ENCODE measurements at places on chromosomes 1 and 21.

DNA sequence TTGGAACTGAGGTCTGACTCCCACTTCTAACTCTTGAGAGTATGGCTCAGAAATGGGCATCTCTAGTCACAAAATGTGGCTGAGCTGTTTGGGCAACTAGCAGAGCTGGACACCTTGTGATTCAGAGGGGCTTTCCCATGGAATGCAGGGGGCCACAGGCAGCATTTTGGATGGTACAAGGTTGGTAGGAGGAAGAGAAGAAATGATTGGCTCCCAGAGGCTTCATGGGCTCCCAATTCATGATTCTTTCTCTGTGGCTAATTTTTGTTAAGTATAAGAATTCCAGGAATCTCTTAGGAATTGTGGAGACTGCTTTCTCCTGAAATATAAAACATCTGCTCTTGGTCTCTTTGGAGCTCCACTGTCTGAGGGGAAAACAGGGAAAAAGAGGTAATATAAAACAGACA lies 49.7 kb downstream of the PBX1 start:
- DNase-seq = peak; percentile 26

DNA sequence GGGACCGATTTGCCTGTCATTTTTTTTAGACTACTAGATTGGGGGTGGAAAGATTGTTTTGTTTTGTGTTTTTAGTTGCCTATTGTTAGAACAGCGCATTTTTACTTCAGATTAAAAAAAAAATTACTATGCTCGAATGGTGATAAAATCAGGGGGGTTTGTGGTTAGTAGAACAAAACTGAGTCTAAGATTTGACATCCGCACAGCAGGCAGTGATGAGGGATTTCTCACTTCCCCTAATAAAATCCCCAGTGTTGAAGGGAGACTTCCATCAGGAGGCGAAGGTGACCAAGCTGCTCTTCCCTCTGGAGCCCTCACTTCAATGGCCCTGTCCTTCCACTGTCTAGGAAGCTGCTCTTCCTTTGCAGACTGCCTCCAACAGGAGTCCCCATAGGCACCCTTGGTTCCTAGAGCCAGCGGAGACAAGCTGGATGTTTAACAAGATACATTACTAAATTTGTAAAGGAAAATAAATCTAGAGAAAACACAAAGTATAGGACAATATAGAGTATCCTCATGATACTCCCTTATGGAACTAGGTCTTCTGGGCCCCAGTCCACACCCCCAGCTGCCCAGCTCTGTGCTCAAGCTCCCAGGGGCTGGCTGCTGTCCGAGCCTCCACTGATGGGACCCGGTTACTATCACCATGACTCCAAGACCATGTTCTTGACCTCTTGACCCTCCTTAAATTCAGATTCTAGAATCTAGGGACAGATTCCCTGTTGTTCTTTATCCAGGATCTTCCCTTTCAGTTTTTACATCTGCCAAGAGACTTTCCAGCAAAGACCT lies 31.0 kb downstream of the TENT5C start:
- DNase-seq = no peak

DNA sequence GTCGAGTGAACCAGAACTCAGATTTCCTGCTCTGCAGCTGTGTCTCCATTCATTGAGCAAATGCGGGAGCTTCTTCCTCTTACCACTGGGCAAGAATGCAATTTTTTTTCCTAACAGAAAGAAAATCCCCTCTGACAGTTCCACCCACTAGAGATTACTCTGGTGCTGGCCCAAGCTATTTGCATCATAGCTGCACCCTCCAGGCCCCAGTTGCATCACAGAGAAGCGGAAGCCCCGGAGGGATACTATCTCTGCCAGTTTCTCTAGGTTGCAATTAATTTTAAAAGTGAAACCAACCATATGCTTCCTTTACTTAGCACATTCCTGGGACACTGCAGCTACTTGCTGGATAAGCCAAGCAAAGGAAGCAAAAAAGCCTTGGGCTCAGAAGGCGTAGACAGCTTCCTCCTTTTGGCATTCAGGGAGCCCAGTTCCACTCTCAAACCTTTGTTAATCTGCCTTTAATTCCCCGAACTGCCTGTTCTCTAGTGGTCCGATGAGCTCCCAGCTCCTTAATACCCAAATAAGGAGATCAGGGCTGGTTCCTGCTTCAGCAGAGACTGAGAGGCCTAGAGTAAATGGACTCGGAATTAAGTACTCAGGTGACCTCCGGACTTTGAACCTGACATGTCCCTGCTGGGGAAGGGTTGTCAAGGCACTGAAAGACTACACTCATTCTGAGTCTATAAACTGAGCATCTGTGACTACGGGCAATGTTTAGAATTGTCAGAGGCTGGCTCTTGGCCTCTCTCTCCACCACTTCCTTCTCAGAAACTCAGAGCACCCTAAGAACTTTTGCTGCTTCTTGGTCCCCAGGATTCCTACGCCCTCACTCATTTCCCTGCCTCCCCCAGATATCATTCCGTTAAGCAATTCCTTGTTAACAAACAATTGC lies 72.5 kb upstream of the TNFSF18 start:
- peak; percentile 95 for DNase-seq

- no peak for DNase-seq
These were observed 69.1 kb upstream of the TEKT2 start for GRCh38 chr1:36014722-36015220.

DNA sequence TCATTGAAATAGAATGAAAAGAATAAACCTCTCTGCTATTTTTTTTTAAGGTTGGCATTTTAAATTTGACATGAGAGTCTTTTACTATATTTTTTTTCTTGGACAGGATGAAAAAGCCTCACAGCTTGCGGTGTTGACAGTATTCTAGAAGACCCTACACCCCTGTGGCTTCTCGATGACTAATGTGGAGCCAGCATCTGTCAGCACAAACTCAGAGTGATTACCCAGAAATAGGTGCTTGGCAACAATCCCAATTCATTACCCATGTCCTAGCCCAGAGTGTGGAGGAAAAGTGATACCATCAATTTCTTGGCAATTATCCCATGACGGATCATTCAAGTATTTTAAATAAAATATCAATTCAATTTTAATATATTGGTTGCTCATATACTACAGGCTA lies 186.8 kb upstream of the MAP1LC3C start:
- peak; percentile 13 for DNase-seq

DNA sequence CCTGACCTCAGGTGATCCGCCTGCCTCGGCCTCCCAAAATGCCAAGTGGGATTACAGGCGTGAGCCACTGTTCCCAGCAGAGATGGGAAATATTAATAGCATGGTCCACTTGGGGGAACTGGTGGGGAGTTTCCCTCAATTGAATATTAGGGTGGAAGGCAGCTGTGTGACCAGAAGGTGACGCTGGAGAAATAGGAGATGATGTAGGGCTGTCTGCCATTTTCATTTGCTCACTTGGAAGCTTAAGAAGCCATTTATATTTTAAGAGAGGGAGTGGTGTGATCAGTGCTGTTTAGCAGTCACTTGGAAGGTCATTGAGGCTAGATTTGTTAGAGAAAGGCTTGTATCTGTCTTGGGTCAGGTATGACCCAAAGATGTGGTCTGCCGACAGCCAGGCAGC lies 19.9 kb downstream of the KDM4A start:
- no peak for DNase-seq

- no peak for DNase-seq
These were observed 349.1 kb downstream of the DPYD start for GRCh38 chr1:97571760-97572159.

GRCh38 chr1:76465030-76465429 lies 390.5 kb downstream of the ST6GALNAC3 start:
- DNase-seq = peak; percentile 82

DNA sequence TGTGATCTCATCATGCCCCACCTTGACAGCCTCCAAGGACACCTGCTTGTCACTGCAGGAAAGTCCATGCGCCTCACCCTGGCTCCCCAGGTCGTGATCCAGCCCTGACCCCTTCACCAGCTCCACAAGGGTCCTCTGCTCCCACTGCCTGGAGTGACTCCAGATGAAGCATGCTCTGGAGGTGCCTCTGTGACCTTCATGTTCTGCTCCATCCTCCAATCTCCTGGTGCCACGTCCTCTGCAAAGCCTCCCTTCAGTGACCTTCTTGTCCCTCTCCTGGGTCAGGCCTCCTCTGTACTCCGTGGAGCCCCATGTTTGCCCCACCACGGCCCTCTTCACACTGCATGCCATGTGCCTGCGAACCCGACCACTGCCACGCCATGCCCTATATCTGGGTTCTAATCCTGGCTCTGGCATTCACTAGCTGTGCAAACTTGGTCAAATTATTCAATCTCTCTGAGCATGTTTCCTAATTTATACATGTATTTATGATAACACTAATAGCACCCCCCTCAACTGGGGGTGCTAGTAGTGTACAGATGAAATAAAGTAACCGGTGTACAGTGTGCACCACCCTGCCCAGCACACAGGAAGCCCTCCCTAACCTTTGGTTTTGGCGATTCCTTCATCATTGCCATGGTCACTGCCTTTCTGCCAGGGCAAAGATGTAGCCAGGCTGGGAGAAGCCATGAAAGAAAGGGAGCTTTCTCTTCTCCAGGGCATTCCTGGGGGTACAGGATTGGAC lies 77.4 kb downstream of the STUM start:
- no peak for DNase-seq

DNA sequence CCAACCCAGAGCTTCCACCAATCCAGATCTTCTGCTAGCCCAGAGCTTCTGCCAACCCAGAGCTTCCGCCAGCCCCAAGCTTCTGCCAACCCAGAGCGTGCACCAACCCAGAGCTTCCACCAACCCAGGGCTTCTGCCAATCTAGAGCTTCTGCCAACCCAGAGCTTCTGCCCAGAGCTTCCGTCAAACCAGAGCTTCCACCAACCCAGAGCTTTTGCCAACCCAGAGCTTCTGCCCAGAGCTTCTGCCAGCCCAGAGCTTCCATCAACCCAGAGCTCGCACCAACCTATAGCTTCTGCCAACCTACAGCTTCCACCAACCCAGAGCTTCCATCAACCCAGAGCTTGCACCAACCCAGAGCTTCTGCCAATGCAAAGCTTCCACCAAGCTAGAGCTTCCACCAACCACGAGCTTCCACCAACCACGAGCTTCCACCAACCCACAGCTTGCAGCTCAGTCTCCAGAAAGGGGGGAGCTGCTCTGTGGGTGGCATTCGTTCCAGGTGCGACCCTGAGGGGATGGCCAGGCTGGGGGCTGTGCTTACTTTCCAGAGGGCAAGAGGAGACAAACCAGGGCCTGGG lies 23.8 kb downstream of the CRYAA start:
- no peak for DNase-seq

DNA sequence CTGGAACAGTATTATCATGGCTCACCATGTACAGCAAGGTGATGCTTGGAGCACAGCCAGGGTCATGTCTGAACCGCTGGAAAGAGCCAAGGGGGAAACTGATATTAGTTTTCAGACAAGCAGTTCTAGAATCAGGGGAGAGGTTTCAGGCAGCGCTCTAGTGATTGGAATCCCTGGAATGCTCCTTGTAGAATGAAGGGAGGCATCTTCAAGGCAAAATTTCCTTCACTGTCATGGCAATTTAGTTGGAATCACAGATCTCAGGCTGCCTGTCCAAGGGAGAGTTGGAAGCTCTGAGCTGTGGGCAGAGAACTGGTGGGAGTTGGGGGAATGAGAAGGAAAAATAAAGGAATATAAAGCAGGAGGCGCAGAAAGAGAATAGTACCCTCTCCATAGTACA lies 737.1 kb downstream of the PTPRU start:
- no peak for DNase-seq

DNA sequence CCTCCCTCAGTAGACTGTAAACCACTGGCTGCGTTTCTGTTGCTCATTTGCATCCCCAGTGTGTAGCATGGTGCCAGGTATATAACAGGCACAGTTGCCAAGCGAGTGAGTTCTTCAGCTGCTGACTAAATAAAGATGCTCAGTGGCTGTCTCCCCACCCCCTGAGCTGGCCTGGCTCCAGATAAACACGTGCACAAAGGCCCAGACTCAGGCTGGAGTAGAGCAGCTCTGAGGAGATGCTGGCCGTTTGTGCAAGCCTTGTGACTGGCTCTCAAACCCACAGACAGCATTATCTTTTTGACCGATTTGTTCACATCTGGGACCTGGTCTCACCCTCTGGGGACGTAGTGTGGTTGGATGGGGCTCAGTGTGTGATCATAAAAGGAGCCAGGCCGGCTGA lies 7.1 kb downstream of the CHRNB2 start:
- peak; percentile 57 for DNase-seq

GRCh38 chr1:230825761-230826160 lies 42.6 kb downstream of the C1orf198 start:
- DNase-seq = peak; percentile 81

DNA sequence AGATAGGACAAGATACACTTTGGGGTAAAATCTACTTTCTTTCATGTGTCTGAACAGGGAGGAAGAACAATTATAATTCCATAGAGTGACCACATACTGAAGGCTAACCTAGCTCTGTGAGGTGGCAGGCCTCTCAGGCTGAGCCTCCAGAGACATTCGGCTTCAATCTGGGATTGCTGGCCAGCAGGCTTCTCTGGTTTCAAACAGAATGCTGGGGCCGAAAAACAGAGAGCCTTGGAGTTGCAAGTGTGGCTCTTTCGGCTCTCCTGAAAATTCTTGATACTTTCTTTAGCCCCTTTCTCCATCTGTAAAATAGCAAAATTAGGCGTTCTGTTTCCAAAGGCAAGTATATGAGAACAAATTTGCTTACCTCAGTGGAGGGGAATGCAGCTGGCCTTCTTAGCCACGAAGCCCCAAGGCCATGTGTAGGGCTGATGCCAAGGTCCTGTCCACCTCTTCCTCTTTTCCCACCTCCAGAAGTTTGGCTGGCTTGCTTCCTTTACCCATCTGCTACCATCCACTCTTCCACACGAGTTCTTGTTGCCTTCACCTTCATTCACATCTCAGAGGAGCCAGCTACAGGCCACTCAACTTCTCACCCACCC lies 30.0 kb upstream of the UBE2U start:
- peak; percentile 14 for DNase-seq

DNA sequence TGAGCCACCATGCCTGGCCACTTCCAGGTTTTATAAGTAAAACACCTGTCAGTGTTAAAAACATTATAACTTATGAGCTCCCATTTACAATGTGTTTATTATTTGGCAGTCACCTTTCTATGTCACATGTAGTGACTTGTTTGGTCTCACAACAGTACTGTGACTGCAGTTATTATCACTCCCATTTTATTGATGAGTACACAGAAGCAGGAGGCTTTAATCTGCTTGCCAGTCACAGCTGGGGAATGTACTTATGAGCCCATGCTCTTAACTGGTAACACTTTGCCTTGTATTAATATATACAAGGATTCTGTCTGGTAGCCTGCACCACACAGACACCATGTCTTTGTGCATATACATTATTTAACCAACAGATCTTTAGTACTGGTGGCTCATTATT lies 31.1 kb upstream of the BACH1 start:
- no peak for DNase-seq

GRCh38 chr1:51650198-51650597 lies 33.3 kb downstream of the OSBPL9 start:
- no peak for DNase-seq

GRCh38 chr21:41769521-41769920 lies 2.7 kb upstream of the RIPK4 start:
- no peak for DNase-seq

All from fibroblast of mammary gland (primary cell).